Iris pigment epithelial cell (primary cell): ENCODE measurements at places on chromosomes 5 and 9.

DNA sequence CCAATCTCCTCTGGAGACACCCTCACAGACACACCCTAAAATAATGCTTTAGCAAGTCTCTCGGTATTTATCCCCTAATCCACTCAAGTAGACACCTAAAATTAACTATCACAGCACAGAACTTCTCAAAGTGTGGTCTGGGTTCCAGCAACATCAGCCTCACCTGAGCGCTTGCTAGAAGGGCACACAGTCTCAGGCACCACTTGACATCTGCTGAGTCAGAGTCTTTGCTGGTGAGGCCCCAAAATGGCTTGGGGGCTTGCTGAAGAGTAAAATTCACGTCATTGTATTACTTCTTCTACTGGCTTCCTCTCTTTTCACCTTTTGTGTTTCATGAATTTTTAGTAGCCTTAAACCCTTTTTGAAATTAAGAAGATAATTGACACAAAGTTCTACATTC is 9.0 kb downstream of the FOXB2 start:
- DNase-seq = no peak

DNA sequence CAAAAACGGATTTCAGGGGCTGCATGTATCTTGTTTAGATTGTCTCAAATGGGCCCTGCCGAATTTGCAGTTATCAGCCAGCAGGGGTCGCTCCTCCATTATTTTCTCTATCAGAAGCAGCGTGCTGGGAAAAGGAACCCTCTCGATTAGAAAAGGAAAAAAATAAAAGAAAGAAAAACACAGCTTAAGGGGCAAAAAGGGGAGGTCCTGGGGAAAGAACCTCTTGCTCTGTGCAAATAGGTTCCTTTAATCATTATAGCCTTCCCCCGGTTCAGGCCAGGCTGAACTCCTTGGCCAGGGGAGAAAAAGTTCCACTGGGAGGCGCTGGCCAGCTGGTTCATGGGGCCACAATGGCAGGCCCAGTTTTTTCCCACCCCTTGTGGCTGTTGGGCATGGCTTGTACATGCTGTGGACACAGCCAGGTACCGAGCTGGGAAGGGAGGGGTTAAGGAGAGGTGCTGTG is 25.0 kb upstream of the CAPSL start:
- DNase-seq = peak; percentile 14

DNA sequence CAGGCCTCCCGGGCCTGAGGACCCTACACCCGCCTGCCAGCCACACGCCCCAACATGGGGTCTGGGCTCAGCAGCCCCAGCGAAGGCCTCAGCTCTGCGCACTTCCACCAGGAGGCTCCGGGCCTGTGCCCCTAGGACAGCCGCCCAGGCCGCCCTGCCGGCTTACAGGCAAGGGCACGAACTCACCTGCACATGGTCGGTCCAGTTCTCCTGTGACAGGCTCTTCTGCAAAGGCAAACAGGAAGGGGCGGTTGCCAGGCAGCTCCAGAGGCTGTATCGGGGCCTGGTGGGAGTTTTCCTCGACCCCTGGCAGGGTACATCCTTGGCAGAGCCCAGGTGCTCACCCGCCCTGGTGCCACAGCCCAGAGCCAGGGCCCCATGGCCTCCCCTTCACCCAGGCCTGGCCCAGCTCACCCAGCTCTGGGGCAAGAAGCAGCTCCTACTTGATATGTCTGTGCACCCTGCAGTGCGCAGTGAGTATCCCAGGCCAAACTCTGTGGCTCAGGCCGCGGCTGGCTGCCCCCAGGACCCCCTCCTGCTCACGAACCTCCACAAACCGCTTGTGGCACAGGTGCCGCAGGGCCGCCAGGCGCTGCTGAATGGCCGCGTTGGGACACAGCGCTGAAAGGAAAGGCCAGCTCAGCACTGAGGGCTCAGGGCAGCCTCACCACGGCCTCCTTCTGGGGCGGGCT is 52.2 kb upstream of the NRARP start:
- no peak for DNase-seq

DNA sequence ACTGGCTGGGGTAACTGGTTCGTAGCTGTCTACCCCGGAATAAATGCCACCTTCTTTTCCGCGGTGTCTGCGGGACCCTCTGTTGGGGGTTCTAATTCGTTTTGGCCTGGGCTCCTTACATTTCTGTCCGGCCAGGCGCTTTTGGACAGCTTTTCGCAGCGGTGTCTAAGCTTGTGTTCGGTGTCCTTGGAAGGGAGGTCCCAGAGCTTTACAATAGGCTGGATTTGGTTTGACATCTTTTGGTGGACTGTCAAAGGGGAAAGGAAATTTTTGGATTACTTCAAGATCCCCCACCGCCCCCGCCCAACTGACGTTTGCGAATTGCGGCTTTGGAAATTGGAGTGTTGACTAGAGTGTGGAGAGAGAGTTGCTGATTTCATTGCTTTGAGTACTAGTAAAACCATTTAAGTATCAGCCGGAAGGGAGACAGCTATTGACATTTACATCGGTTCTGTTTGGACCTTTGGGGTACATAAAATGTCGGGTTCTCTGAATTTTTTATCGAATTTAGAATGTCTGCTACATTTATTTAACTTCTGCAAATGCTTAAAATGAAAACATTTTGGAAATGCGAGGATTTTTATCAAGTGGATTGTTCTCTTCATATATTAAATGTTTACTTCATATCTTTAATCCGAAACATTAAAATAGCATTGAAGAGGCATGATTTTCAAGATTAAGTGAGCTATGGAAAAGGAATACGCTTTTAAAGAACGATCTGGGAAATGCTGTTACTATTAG is 4.7 kb upstream of the PURA start:
- peak; percentile 37 for DNase-seq
